NCI-H446 (cell line): ENCODE measurements at places on chromosomes 7 and 10.

- no peak for DNase-seq
Measured at GRCh38 chr10:75228834-75229233, 6.9 kb downstream of the COMTD1 start.

GRCh38 chr7:57204411-57204811 lies 72.2 kb upstream of the ZNF479 start:
- DNase-seq = no peak

GRCh38 chr10:6221971-6222751 lies 19.4 kb downstream of the PFKFB3 start:
- DNase-seq = no peak

DNA sequence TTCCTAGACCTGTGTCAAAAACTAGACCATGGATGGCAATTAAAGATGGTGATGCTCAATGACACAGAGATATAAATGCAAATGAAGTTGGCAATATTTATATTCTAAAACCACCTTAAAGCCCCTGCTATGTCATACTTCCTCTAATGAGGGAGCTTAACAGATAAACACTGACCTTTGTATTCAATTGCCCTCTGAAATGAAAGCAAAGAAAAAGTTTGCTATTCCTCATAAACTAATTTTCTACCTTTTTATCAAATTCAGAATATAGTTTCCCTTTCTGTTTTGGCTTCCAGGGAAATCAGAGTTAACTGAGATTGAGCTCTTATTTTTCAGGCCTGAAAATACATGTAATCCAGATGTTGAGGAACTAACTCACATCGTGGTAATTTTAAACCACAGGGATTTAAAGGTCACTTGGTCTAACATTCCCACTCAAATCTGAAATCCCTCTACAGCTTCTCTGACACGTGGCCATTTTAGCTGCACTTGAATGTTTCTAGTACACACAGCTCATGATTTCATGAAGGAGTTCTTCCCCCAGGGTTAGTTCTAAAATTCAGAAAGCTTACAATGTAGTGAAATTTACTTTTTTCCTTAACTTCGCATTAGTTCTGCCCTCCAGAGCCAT lies 37.9 kb upstream of the ABCB5 start:
- no peak for DNase-seq

DNA sequence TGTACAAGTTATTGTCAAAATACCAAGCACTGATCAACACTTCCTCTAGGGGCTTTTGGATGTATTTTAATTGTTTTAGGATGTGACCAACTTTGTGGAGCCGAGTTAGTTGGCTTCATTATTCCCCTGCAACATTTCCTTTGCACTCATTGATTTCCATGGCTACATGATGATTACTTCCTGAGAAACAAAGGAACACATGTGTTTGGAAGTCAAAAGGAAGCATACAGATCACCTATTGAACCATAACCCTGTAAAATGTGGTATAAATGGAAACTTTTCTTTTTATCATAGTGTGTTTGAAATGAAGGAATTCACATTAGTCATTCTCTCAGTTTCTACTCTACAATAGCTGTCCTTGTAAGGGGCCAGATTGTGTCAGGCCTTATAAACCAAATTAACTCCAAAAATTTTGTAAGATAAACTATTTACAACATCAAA lies 32.2 kb upstream of the EXOC6 start:
- no peak for DNase-seq

DNA sequence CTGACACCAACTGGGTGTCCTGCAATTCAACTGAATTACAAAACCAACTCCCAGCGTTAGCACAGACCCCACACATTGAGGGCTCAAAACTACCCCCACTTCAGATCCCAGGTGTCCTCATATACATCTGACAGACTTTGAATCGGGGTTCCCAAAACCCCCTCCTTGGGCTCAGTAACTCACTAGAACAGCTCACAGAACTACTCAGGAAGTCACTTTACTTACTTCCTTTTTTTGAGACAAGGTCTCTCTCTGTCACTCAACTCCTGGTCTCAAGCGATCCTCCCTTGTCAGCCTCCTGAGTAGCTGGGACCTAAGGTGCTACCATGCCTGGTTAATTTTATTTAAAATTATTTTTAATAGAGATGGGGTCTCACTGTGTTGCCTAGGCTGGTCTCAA lies 456.0 kb downstream of the SDK1 start:
- DNase-seq = no peak

GRCh38 chr7:66741-67140 lies 125.6 kb upstream of the FAM20C start:
- DNase-seq = no peak

DNA sequence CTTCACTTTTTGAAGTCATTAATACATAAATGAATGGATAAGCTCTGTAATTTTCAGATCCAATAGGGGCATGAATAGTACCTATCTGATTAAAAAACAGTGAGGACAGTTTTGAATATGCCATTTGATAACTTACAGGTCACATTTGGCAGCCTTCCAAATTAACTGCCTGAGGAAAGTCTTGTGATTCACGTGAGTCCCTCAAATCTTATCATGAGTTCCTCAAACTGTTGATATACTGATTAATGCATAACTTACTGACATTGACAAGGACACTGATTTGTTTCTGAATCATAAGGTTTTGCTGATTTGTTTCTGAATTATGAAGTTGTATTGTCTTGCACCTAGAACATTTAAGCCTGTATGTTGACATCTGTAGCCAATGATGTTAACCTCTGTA lies 55.1 kb downstream of the ANKMY2 start:
- no peak for DNase-seq

GRCh38 chr7:47827351-47827756 lies 120.9 kb downstream of the PKD1L1 start:
- DNase-seq = no peak

- DNase-seq = no peak
Measured at GRCh38 chr7:157550300-157551275, 213.8 kb downstream of the DNAJB6 start.

DNA sequence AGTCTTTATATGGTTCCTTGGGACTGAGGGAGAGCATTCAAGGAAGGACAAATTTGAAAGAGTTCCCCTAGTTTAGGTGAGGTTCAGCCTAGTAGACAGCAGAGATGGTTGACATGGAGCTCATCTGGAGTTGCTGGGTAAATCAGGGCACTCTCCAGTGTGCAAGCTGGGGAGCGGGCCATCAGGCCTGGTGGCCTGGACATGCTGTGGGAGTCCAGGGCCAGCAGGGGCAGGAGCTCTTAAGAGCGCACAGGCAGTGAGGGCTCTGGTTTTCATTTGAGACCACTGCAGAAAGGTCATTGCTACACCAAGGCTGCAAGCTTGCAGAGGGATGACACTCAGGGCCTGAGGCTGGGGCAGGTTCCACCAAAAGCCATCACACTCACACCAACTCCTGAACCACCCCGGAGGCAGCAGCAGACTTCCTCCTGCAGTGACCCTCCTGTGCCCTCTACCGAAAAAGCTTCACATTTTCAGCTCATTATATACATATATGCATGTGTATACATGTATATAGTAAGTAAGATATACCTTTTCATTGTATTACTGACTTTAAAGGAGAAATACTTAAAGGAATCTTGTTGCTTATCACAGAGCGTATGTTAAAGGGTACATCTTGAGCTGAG lies 39.5 kb downstream of the STEAP1B start:
- no peak for DNase-seq

DNA sequence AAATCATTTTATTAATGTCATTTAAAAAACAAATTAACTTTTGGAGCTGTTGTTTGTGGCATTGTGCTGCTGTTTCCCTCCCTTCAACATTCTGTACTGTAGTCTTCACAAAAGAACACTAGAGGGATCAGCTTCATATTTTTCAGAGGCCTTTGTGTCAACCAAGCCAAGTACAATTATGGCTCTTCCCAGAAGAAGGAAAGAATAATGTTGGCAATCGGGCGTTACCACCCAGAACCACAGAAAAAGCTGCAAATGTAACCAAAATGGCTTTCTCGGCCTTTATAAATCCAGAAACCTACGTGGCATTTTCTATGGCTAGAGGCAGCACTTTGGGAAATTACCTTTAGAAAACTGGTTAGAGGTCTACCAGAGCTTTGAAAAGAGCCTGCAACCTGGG lies 98.8 kb upstream of the COL1A2 start:
- DNase-seq = peak; percentile 5

DNA sequence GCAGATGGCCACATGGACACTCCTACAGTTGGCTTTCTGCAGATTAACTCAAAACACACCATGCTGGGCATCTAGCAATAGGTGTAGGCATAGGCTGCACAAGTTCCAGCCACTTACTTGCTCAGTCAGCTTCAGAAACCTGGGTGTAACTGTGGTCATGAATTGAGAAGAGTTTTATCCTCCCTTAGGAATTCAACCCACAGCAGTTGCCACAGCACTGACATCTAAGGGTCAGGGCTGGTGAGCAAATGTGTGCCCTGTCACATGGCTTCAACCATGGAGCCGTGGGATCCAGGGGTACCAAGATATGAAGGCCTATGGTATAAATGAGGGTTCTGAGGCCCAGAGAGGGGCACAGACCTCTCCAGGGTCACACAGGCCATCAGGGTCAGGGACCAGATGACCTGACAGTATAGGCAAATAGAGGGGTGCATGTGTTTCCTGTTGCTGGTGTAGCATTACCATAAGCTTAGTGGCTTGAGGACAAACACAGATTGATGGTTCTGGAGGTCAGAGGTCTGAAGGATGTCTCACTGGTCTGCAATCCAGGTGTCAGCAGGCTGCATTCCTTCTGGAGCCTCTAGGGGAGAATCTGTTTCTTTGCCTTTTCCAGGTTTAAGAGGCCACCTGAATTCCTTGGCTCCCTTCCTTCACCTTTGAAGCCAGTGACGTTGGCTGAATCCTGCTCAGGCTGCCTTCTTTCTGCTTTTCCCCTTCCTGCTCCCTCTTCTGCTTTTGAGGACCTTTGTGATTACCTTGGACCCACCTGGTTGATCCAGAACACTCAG lies 24.1 kb downstream of the MINDY4 start:
- no peak for DNase-seq

DNA sequence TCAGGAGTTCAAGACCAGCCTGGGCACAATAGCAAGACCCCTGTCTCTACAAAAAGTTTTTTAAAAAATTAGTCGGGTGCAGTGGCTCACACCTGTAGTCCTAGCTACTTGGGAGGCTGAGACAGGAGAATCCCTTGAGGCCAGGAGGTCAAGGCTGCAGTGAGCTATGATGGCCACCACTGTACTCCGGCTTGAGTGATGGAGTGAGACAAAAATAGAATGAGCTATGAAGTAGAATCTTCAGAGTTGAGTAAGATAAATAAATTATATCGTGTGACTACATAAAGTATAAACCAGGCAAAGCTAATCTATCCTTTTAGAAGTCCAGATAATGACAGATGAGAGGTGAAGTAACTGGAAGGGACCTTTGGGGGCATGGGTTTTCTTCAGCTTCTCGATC lies 15.3 kb upstream of the MRPS24 start:
- no peak for DNase-seq

- DNase-seq = peak; percentile 40
Measured at GRCh38 chr7:68176974-68177373, 1180.3 kb downstream of the TYW1 start.

DNA sequence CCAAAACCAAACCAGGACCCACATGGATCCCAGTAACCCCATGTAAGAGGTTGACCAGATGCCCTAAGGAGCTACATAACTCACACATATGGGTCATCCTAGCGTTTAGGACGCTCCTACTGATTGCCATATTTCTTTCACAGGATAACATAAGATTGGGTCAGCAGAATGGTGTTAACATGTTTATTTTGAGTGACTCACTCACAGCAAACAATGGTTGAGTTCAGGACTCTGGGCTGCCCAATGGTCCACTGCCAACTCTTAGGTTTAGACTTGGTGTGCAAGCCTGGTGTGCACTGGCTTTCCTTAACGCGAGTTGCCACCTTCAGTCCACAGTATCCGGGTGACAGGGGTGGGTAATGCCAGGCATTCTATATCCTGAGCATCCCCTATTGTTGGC lies 211.5 kb downstream of the GPAM start:
- DNase-seq = no peak

DNA sequence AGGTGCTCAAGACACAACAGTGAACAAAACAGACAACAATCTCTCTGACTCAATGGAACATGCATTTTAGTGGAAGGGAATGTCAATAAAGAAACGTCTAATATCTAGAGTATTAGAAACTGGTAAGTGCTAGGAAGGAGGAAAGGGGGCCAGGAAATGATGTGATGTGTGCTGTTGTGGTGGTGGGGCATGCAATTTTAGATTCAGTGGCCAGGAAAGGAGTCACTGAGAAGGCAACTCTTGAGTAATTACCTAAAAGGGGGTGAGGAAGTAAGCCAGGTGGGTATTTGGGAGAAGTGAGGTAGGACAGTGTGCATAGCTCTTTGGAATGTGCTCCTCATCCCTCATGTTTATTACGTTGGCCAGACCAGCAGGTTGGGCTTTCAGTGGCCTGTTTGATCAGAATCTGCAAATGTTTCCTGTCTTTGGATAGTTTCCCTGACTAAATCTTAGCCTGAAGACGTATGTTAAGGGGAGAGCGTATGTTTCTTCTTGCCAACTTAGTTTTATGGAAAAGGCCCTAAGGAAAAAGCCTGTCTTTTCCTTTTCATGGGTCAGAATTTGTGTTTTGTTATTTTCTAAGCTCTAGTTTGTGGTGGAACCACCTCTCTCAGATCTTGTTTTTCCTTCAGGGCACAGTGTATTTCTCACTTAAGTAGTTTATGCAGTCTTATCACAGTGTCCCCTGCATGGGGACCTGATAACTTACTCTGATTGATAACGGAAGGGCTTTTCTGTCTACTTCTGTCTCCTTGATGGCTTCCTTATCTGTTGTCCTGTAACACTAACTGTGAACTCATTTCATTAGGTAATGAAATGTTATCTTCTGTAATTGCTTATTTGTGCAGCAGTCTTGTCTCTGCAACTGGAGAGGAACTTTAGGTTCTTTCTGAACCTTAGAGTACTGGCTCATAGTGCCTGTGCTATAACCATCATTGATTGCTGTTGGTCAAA lies 203.7 kb downstream of the AUTS2 start:
- DNase-seq = no peak

DNA sequence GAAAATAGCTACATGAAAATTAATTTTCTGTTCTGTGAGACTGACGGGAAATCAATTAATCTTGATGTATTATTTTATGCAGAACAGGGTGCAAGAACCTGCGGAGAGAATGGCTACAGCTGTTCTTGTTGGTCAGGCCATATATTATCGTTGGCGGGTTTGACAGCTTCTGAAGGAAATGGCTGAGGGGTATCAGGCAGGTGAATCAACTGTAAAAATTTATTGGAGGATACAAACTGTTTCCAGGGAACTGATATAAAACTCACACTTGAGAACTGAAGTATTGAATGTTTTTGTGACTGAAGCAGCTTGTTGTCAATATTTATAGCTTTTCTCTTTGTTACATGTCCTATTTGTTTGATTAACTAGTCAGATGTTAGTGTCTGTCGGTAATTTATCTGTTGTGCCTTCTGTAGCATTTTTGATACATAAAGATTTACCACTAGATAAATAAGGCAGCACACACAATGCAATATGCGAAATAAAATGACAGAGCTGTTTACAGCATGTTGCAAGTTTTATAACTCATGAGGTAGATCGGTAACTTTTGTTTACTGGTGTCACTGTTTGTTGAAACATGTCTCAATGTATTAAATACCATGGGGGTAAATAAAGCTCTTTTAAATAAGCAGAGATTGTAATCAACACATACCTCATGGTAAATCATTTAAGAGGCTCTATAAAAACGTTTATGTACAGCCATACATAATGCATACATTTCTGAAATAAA lies 308.2 kb downstream of the LRMDA start:
- no peak for DNase-seq
